ENCODE measurements at places on chromosomes 4 and X.

- DNase-seq: no peak
Measured at GRCh38 chrX:15749642-15750610, 11.9 kb downstream of the CA5B start.

DNA sequence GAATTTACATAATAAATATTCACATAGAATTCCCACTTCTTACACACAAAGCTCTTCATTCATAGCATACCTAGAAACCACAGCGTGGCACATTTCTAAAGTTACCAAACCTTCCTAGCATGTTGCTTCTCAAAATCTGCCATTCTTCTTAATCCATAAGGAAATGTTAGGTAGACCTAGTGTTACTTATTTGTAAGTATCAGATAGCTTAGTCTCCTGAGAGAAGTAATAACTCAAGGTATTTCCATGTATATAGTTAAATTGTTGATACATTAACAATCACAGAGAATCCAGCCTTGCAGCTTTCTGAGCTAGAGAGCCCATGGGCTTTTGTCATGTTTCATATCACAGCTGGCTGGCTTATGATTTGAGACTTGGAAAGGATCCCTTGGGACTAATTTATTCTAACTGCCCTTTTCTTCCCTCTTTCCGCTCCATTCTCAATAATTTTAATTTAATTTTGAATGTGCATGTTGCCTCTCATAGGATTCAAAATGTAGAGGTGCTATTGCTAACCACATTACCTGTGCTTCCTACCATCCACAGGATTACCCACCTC, 17.6 kb downstream of the SH3RF1 start:
- no peak for DNase-seq

DNA sequence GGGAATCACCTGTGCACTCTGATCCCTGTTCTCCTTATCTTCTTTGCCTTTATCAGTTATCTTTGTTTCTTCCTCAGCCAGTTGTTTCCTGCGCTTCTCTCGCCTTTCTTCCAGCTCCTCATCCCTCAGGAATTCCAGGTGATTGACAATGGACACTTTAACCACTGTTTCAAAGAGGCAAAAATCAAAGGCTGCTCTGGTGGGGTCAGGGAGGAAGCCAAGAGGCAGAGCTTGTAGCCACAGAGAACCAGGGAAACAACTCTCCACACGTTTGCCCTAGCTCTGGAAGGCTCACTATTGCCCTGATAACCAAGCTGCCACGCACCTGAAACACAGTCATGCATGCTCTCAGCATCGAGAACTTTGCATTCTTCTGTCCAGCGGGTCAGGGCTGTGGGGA, 124.5 kb upstream of the HSD17B10 start:
- DNase-seq: no peak

GRCh38 chr4:78720204-78720603, 55.9 kb upstream of the BMP2K start:
- DNase-seq: no peak

DNA sequence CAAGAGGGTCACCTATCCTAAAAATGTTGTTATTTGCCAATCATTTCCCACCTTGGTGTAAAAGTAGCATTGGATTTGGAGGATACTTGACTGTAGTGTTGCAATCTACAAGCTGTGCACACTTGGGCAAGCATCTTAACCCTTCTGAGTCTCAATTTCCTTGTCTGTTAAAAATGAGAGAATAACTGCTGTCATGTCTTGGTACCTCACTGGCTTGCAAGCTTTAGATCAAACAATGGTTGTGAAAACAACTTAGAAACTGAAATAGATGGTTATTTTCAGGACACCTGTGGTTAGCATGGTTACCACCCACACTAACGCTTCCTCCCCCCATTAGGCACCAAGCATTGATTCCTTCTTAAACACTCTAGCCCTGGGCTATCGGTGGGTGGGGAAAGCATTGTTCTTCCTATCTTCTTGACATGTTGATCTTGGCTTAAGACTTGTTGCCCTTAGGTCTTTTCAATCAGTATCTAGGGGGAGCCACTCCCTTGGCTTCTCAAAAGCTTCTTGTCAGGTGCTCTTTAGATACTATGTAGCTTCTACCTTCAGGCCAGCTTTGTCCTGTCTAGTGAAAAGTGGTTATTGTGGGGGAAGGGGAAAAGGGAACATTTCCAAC, 10.6 kb upstream of the AMOT start:
- DNase-seq: no peak

- no peak for DNase-seq
Measured at GRCh38 chrX:73758250-73758649, 195.3 kb downstream of the CHIC1 start.

DNA sequence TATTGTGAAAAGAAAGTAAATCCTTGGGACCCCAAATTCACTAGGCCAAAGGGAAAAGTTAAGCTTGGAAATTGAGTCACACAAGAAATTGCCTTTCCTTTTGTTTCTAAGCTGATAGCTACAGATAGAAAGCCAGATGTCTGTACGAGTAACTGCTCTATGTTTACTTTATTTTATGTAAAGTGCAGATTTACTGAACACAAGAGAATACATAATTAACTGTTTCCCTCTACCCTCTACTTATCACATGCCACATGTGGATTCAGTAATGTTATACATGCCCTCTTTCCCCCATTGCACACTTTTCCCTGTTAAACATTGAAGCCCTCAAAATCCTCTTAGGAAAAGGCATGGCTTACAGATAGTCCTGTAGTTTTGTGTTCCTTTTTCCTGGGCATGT, 16.5 kb upstream of the TDO2 start:
- DNase-seq: no peak

- peak; percentile 58 for DNase-seq
Measured at GRCh38 chr4:16196482-16197393, 29.5 kb downstream of the TAPT1 start.

DNA sequence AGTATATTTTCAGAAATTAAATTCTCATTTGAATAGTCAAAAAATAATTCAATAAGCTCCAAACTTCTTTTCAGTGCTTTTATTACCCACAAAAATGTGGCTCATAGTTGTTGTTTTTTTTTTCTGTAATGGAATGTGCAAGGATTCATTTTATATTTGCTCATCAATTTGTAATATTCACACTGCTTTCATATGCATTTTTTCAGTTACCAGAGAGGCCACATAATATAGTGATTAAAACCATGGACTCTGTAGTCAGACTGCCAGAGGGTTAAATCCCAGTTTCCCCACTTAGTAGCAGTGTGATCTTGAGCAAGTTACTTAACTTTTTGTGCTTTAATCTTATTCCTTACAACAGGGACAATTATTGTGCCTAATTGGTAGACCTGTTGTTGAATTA, 64.5 kb downstream of the FAM9B start:
- DNase-seq: no peak

Measured in NCI-H1092 treated with DMSO at 0.1 percent for 48 hours (cell line).